ENCODE measurements at places on chromosomes 3 and 15.

DNA sequence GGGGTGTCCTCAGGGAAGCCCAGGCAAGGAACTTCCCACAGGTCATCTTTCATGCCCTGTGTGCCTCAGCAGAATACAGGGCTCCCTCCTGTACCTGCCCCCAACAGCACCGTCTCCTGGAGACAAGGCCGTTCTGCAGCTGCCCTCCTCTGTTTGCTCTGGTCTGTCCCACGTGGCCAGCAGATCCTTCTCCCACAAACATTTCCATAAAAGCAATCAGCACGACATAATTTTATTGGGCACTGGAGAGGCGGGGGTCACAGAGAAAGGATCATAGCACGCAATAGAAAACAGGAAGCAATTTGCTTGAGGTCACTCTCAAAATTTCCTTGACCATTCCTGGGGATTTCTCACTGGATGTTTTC lies 29.4 kb downstream of the STARD5 start:
- no peak for DNase-seq

GRCh38 chr3:43733459-43734384 lies 43.0 kb downstream of the ABHD5 start:
- no peak for DNase-seq

GRCh38 chr3:179971280-179971679 lies 65.5 kb downstream of the PEX5L start:
- DNase-seq: no peak

- DNase-seq: no peak
Measured at GRCh38 chr15:87841426-87841998, 415.0 kb downstream of the NTRK3 start.

GRCh38 chr3:180624714-180625113 lies 22.8 kb downstream of the TTC14 start:
- no peak for DNase-seq

GRCh38 chr15:23073890-23074646 lies 34.7 kb upstream of the TUBGCP5 start:
- no peak for DNase-seq

GRCh38 chr15:38702178-38702912 lies 137.7 kb upstream of the RASGRP1 start:
- DNase-seq: no peak

DNA sequence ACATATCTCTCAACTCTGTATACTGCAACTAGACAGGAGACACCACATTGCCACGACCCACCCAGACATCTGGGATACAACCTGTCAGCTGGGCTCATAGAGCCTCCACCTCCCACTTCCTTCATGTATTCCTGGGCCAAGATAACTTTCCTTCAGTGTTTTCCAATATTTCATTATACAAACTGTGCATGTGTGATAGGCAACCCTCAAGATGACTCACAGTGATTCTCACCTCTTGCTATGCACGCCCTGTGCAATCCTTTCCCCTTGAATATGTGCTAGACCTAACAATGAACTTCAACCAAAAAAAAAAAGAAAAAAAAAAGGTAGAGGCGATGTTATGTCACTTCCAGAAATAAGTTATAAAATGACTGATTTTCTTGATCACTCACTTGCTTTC lies 138.0 kb upstream of the ALCAM start:
- no peak for DNase-seq

DNA sequence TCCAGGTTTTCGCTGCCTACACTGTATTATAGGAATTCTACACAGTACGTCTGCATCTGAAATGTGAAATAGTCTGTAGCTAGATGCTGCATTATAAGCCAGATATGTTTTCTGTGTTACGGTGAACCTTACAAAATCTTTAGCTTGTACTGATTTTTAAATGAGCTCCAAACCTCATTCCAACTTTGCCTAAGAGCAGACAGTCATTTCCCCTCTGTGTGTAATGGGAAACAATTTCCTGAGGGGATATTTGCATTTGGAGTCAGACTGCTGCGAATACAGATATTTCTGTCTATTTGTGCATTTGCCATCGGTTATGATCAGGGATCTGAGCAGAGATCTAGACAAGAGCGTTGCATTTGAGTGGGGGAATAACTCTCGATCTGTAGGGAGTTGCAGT lies 37.5 kb downstream of the ARNT2 start:
- no peak for DNase-seq

DNA sequence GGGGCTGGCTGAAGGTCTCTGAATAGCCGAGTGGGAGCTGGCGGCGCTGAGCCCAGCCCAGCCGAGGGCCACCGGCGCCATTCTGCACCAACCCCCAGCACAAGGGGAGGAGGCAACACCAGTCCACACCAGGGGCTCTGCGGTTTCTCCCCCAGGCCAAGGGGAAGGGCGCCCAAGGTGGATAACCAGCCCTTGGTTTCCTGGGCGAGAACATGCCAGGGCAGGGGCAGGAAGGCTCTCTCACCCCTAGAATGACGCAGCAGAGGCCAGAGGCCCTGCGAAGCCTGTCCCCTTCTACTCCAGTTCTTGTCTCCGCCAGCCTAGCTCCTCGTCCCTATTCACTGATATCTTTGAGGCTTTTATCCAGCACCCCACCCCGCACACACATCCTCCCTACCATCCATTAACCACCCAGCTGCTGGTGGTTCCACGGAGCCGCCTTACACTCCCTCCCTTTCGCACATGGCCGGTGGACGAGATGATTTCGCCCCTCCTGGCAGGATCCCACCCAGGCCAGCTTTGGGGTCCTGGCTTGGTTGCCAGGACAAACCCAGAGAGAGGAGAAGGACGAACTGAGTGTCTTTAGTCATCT lies 1.3 kb downstream of the RBPMS2 start:
- no peak for DNase-seq

- no peak for DNase-seq
Measured at GRCh38 chr3:195209083-195209846, 61.7 kb downstream of the XXYLT1 start.

DNA sequence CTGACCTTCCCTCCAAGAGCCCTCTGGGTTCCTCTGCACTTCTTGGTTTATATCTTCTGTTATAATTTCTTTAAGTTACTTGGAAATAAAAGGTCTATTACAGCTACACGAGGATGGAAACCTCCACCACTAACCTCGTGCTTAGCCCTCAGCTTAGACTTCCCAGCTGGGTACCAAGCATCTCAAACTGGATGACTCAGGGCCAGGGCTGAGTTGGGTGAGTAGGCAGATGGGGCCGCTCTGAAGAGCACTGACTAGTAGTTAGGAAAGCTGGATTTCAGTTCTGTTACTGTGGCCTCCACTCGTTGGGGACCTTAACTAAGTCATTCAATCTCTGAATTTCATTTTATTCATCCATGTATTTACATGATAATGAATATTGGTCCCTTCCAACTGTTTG lies 1036.6 kb downstream of the IGSF11 start:
- no peak for DNase-seq

GRCh38 chr15:57403017-57403416 lies 26.7 kb downstream of the CGNL1 start:
- no peak for DNase-seq

- DNase-seq: no peak
Measured at GRCh38 chr3:113268311-113268710, 57.0 kb downstream of the BOC start.

GRCh38 chr15:47541562-47541961 lies 175.7 kb upstream of the SEMA6D start:
- DNase-seq: no peak

GRCh38 chr3:58531555-58531954 lies 5.4 kb downstream of the ACOX2 start:
- no peak for DNase-seq

DNA sequence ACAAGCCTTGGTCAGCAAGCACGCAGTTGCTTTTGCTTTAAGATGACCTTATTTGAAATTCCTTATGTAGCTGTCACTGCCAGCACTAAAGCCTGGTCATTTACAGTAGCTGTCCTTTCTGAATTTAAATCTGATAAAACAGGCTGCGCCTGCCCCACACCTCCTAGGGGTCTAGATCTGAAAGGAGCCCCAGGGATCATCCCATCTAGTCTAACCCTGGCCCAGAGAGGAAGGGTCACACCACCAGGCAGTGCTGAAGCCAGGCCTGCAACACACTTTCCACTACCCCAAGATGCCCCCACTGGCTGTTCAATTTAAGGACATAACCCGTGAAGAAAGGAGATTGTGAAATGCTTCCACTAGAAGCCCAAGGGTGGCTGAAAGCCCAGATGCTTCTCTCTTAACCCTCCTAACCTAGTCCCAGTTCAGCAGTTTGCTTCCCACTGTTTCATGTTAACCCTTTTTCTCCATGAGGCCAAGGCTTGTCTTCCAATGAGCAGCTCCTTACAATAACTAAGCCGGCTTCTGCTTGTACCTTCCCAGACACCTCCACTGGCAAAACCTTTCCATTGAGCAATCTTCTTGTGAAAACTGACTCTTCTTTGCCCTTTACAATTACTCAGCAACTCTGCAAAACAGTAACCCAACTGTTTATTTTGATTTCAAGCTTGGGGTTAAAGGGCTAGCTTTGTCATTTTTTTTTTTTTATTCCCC lies 198.9 kb upstream of the LPP start:
- no peak for DNase-seq

- no peak for DNase-seq
Measured at GRCh38 chr3:74603292-74603691, 11.2 kb downstream of the CNTN3 start.

DNA sequence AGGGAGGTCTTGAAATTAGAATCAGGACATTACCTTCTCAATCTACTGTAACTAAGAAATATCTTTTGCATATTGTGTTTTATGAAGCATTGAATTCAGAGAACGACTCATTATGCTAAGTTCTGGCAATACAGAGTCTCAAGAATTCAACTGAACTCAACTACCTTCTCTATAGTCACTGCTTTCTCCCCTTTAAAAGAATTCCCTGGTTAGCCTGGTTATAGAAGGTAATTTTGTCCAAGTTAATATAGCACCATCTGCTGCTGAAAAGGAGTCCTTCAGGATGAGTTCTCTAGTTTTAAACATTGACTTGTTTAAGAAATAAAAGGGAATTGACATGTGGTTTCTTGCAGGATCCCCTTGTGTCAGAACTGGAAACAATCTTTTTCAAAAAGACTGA lies 60.2 kb downstream of the IL16 start:
- no peak for DNase-seq

GRCh38 chr3:35598804-35599203 lies 40.5 kb upstream of the ARPP21 start:
- no peak for DNase-seq

DNA sequence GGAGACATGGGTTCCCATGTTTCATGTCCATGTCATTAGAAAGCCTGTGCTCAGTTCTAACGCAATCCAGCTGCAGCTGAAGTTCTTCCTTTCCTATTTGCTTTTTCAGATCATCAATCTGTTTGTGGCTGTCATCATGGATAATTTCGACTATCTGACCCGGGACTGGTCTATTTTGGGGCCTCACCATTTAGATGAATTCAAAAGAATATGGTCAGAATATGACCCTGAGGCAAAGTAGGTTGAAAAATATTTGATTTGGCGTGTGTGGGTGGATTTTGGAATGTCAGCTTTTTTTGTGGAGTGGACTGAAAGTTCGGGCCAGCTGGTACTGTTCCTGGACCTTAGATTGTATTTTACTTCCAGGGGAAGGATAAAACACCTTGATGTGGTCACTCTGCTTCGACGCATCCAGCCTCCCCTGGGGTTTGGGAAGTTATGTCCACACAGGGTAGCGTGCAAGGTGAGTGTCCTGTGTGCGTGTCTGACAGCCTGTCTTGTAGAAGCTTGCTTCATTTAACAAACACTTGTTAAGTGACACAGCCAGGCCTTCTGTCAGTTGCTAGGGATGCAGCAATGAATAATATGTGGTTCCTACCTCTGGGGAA lies 69.6 kb downstream of the CHDH start:
- no peak for DNase-seq

DNA sequence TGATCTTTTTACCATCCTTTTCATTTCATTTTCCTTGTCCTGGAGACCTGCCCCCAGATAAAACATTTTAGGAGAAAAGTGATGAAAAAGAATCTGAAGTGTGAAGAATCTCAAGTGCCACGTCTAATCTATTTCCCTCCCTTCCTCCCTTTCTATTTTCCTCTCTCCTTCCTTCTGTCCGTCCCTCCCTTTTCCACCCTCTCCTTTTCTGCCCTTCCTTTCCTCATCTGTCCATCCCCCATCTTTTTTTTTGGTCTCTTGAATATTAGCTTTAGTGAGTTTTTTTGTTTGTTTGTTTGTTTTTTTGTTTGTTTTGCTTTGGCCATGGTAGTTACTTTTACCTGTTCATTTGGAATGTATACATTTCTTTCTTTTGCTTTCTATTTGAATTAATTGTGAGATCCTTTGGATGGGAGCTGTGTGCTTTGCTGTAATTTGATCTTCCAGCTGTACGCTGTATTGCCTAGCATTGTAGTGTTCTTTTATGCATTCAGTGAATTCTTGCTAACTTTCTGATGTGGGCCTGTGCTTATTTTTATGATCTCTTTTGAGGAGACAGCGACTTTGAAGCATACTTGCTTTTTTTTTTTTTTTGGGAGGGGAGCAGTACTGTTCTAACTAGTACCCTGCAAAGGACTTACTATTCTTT lies 19.2 kb downstream of the CDIN1 start:
- DNase-seq: no peak

GRCh38 chr3:162865466-162865865 lies 1368.9 kb downstream of the OTOL1 start:
- DNase-seq: no peak

DNA sequence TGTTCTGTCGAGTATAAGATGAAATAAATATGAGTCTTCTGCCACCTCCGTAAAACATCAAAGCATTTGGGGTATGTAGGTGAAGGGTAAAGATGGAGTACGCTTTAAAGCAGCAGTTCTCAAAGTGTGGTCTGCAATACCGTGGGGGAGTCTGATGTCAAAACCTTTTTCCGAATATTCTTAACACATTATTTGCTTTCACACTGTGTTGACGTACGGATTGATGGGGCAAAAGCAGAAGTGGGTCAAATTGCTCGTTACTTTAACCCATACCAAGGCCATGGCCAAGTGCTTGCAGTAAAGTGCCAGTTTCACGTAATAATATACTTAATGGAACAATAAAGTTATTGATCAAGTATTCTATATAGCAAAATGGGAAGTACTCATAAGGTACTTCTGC lies 36.3 kb downstream of the PAK2 start:
- DNase-seq: no peak

- no peak for DNase-seq
Measured at GRCh38 chr3:24521420-24522145, 26.9 kb upstream of the THRB start.

DNA sequence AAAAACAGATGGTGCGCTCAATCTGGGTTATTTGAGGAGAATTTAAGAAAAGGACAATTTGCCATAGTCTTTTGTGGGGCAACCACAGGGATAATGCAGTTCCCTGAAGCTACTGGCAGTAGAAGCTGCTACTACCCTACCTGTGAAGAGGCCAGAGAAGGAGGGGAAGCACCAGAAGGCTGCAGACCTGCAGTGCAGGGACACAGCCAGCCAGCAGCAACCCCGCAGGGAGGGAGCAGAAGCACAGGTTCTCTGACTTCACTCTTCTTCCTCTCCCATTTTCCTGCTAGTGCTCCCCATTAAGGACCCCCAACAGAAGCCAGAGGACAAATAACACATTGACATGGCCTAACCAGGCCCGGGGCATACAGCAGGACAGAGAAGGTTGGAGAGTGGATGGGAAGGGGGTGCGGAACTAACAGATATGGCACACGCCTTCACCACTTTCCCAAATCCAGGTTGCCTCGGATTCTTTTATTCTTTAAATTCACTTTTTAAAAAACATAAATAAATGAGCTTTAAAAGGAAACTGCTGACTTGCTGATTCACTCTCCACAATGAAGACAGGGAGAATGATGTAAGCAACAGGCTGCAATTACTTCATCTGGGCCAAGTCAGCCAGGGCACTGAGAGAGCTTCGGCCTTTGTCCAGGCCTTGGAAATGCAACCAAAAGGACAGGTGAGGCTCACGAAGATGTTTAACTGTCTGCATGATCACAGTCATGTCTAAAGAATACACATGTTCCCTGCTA lies 30.1 kb downstream of the POPDC2 start:
- no peak for DNase-seq

GRCh38 chr3:177771780-177772179 lies 574.5 kb upstream of the TBL1XR1 start:
- DNase-seq: no peak

All from CD4-positive, alpha-beta T cell (primary cell).